ENCODE measurements at places on chromosomes 2 and 18. TPM values are rescaled to one million over a fixed set of nuclear protein-coding genes. Genes with fewer than 3 reads are reported as not detected.

KANSL1L gene
- 10.3 TPM for total RNA-seq

NPAS2 gene
- total RNA-seq, result 14.8 TPM

OBSL1 gene
- 65.4 TPM for total RNA-seq

CYTIP gene
- total RNA-seq, result not detected

SLC5A6 gene
- 135 TPM for total RNA-seq

APCDD1 gene
- total RNA-seq, result 2.1 TPM

NGEF gene
- total RNA-seq, result 14.4 TPM

IER3IP1 gene
- total RNA-seq, result 26.2 TPM

CD28 gene
- not detected for total RNA-seq

RIT2 gene
- total RNA-seq, result not detected

TCF23 gene
- total RNA-seq, result 0.04 TPM

AP1S3 gene
- total RNA-seq, result 26.3 TPM

POTEF gene
- total RNA-seq, result 1.9 TPM

CCDC102B gene
- 3.7 TPM for total RNA-seq

B3GNT7 gene
- total RNA-seq, result not detected

MARCO gene
- not detected for total RNA-seq

SLC30A3 gene
- 0.38 TPM for total RNA-seq

NIF3L1 gene
- total RNA-seq, result 98.5 TPM

MYOM1 gene
- total RNA-seq, result 1.0 TPM

APLF gene
- 2.2 TPM for total RNA-seq

FN1 gene
- total RNA-seq, result 1,847 TPM

PSTPIP2 gene
- total RNA-seq, result 0.51 TPM

SERPINB4 gene
- not detected for total RNA-seq

DYNAP gene
- total RNA-seq, result not detected

TMEM37 gene
- total RNA-seq, result 23.7 TPM

FBXO48 gene
- 0.59 TPM for total RNA-seq

LAMA1 gene
- 0.44 TPM for total RNA-seq

AGPS gene
- total RNA-seq, result 159 TPM

CDCA7 gene
- 52.5 TPM for total RNA-seq

BMP10 gene
- total RNA-seq, result not detected

RABL2A gene
- 2.9 TPM for total RNA-seq

TFPI gene
- 301 TPM for total RNA-seq

PROKR1 gene
- not detected for total RNA-seq

RAD51AP2 gene
- total RNA-seq, result 0.11 TPM
